AG04450 (cell line): ENCODE measurements at places on chromosomes 3 and 15.

DNA sequence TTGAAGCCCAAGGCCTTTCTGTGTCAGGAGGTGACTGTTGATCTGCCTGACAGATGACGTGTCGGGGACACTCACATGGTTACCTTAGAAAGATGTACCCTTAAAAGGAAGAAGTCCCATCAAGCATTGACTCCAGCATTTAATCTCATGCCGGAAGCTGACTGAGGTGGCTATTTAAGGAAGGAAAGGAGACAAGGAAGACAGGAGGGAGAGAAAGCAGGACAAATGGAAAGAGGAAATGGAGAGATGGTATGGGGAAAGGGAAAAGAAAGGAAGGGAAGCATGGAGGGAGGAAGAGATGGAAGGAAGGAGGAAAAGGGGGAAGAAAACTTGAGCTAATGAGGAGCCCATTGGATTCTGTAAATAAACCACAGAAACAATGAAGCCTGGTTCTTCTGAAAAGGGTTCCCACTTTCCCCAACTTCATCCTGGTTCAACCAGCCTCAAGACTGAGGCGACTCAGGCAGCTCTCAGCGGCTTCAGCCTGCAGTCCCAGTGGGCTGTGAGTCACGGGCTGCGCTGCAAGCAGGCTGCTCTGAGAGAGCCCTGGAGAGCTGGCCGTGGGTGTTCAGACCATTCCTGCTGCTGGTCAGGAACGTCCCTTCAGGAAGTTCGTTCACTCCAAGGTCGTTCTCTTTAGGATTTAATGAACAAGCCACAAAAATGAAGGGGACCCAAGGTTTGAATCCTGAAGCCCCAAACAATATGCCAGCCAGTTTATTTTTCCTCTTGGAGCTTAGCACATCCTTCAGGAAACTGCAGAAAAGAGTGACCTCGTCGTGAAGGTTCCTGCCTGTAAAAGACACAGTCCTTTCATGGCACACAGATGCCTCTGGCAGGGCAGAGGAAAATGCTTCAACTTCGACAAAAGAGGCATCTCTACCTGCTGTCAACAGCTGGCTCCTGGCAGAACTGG lies 69.6 kb upstream of the THBS1 start:
- DNase-seq, result peak; percentile 77

DNA sequence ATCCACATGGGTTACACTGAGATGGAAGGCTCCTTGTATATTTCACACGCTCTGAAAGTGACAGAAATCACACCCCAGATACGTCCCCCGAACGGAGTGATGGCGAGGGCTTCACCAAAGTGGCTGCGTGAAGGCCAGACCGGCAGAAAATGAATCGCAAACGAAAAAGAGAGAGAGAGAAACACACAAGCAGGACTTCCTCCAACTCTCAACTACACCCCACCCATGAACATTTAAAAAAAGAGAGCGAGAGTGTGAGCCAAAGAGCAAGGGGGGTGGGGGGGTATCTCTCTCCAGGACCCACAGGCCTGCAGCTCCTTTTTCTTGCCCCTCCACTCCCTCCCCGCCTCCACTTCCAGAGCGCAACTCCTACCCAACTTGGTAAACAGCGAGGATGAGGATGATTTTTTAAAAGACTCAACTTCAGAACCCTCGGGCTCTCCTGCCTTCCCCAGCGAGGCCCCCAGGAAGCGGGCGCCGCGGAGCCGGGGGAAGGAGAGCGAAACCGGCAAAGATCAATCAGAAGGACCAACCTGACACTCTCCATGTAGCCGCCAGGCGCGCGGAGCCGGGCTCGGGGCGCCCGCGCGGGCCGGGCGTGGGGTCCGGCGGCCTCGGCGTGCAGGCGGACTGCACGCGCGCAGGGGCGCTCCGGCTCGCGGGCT lies 519.1 kb downstream of the FOXP1 start:
- no peak for DNase-seq

DNA sequence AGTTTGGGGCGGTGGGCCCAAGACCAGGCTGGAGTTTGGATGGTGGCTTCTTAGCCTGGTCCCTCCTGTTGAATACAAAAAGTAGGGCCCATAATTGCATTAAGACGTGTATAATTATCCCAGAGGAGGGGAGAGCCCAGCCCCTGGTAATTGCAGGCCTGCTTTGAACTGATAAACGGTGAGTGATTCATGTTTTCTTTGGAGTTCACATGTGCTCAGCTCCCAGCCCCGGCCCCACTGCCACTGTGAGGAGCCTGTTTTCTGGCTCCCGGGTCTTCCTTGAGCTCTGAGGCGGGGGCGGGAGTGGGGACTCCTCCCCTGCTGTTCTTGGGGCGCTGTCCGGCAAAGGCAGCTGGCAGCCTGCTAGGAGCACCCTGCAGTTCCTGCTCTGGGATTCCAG lies 3.1 kb downstream of the PLXNA1 start:
- DNase-seq, result no peak

DNA sequence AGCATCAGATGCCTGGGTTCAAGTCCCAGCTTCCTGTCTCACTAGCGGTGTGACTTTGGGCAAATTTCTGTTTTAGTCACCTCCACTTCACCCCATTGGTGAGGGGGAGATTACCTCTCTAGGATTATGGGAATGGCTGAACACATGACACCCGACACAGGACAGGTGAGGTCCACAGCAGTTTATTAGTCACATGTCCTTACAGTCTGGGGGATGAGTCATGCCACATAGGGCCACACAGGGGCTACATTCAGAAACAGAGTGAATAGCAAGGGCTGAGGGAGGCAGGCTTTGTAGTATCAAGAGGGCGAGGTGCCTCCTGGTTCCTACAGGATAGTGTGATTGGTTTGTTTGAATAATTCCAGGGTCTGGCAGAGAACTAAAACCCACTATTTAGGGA lies 15.2 kb upstream of the ITGA11 start:
- no peak for DNase-seq

DNA sequence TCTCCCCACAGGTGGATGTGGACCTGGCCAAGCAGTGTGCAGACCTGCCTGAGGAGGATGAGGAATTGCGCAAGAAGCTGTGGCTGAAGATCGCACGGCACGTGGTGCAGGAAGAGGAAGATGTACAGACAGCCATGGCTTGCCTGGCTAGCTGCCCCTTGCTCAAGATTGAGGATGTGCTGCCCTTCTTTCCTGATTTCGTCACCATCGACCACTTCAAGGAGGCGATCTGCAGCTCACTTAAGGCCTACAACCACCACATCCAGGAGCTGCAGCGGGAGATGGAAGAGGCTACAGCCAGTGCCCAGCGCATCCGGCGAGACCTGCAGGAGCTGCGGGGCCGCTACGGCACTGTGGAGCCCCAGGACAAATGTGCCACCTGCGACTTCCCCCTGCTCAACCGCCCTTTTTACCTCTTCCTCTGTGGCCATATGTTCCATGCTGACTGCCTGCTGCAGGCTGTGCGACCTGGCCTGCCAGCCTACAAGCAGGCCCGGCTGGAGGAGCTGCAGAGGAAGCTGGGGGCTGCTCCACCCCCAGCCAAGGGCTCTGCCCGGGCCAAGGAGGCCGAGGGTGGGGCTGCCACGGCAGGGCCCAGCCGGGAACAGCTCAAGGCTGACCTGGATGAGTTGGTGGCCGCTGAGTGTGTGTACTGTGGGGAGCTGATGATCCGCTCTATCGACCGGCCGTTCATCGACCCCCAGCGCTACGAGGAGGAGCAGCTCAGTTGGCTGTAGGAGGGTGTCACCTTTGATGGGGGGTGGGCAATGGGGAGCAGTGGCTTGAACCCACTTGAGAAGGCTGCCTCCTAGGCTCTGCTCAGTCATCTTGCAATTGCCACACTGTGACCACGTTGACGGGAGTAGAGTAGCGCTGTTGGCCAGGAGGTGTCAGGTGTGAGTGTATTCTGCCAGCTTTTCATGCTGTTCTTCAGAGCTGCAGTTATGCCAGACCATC lies 8.6 kb downstream of the VPS18 start:
- DNase-seq, result no peak

DNA sequence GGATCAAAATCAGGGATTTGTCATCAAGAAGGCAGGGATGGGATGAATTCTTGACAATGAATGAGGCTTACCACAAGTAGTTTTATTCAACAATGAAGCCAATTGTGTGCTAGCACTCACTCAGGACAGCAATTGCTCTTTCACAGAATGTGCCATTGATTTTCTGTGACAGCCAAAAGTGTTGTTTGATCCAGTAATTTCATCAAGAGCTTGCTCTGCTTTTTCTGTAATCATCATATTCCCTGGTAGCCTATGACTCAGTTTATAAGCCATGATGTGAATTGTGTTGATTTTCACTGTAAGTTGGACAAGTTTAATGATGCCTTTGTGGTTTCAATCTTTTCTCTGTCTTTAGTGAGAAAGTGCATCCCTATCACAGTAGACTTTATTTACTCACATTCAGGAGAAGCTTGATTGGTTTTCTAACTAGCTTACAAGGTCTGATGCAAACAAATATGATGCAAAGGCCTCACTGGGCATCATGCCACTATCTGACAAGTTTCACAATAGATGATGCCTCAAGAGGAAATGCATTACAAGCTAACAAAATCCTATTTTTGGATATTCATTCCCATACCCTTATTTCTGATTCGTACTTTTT lies 13.6 kb upstream of the CSRNP1 start:
- DNase-seq, result no peak

DNA sequence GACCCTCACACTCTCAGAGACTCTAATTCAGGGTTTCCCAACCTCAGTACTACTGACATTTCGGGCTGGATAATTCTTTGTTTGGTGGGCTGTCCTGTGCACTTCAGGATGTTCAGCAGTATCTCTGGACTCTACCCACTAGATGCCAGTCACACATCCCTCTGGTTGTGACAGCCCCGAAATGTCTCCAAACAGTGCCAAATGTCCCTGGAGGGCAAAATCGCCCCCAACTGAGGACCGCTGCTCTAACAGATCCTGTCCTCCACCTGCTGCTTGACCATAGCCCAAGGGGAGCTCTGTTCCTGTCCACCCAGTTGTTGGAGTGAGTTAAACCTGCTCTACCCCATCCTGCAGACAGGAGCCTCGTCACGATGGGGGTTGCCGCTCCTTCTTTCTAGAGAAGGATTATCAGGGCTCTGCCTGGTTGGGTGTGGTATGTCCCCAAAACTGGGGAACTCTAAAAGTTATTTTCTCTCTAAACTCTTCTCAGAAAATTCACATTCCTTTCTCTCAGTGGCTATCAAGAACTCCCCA lies 85.6 kb upstream of the PSMD6 start:
- no peak for DNase-seq

DNA sequence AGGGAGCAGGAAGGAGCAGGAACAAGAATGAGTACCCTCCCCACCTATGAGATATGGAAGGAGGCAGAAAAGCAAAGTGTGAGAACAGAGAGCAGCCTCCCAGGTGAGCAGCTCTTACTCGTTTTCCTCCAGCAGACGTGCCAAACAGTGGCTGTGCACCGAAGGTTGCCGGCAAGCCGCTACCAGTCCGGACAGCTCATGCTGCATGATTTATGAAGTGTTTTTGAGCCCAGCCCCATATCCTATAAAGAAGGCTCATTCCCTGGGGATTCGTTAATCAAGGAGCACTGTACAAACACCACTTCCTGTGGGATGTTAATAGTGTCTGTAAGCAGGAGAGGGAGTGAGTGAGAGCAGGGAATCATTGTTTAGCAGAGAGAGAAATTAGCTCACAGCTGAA lies 118.3 kb upstream of the FOXB1 start:
- no peak for DNase-seq

GRCh38 chr3:177835008-177835407 lies 637.7 kb upstream of the TBL1XR1 start:
- DNase-seq, result peak; percentile 80

DNA sequence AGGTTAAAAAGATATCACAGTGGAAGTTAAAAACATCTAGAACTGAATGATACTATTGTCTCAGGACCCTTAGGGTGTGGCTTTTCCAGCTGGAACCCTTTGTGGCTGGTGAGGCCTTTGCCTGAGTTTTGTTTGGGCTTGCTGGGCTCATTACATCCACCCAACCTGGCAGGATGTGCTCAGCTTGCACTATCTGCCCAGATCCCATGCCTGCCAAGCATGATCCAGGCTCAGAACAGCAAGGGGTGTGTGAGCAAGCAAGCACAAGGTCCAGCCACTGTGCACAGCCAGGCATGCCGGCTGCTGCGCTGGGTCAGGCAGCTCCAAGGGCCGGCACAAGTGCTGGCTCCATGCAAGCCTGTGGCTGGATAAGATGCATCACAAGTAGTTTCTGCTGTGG lies 512.7 kb upstream of the CDIN1 start:
- no peak for DNase-seq

GRCh38 chr15:75720787-75721479 lies 8.3 kb upstream of the CSPG4 start:
- DNase-seq, result no peak
